CD8-positive, alpha-beta T cell (primary cell): ENCODE measurements at places on chromosomes 6 and 20.

- DNase-seq = no peak
Observed at GRCh38 chr20:58251979-58252591, 23.6 kb upstream of the ANKRD60 start.

DNA sequence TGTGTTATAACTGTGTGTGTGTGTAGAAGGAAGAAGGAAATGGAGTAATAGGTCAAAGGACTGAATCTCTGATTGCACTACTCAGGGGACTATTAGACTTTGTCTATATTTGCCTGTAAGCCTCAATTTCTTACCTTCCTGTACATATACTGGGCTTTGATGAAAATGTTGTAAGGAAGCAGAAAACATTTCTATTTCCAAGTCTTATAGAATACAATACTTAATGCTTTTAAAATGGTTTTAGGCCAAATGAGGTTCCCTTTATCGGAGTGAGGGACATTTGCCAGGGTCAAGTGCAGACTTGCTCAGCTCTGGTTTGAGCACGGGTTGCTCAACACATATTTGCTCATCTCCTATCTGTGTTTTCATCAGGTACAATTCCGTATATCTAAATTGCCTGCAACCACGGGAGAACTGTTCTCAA lies 28.3 kb downstream of the MEP1A start:
- DNase-seq = no peak

DNA sequence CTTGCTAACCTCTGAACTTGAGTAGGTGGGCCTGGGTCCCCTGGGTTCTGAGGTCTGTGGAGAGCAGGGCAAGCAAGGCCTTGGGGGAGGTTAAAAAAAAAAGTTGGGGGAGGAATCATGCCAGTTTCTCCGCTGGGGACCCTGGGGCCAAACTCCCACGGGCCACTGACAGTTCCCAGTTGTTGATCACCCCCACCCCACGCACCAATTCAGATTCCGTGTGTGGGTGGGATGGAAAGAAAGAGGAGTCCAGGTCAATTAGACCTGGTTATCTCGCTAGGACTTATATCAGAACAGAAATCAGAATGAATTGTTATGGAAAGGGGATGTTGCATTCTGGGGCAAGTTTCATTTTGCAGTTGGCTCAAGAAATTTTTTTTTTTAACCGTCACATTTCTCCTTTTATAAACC lies 46.7 kb upstream of the SUPT3H start:
- no peak for DNase-seq

DNA sequence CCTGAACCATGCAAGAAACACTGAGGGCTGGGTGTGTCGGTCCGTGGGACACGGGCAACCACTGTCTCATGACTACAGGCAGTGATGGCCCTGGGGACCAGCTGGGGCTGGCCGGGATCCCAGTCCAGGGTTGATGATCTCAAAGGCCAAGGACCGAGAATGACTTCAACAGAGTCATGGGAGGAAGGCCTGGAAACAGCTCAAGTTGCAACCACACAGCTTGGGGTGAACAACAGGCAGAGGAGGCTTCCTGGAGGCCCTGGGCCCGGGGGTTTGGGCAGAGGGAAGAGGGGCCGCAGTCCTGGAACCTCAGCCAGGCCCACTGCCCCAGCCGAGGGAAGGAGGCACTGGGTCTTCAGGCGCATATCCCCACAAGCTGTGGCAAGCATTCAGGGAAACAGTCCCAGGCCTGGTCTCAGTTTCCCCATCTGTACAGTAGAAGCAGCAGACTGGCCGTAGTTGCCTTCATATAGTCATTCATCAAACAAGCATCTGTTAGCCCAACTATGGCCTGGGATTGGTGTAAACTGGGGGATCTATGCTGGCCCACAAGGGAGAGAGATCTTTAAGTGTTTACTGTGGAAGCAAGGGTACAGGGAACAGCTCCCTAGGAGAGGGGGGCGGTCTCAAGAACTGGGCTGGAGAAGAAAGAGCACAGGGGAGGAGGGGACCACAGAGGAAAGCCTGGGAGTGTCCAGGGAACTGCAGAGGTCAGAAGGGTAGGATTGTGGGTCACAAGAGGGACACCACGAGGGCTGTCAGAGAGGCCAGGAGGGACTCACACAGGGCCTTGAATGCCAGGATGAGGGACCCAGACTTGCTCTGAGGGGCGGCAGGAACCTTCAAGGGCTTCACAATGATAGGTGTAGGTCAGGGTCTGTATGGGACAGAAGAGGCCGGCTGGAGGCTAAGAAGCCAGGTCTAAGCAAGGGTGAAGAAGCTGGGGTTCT lies 2.1 kb downstream of the MYL9 start:
- DNase-seq = no peak

GRCh38 chr6:139017227-139017626 lies 11.3 kb upstream of the ABRACL start:
- no peak for DNase-seq

DNA sequence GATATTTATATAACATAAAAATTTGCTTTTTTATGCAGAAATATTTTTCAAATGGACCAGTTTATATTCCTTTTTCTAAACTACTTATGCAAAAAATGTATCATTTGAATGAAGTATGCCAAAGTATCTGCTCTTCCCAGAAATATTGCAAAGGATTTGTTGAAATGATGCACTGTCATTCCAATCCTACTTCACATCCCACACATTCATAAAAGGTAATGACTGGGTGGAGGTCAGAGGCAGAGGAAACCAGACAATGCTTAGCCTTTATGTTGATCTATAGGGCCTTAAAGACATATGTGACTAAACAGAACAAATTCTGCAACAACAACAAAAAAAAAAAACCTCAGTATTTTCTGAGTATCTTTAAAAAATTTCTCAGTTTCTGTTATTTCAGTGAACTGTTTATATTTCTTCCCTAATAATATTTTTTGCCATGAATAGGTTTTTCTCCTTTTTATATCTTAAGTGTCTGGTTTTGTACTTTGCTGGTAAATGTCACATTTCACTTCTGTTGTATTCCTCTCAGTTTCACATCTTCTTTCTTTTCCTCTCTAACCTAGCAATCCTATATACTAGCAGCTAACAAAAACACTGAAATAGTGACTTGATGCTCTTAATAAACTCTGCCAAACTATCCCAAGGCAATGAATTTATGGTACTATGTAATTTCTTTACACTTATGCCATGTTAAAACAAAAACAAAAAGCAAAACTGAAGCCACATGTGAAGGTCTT lies 374.1 kb downstream of the BCKDHB start:
- DNase-seq = no peak

DNA sequence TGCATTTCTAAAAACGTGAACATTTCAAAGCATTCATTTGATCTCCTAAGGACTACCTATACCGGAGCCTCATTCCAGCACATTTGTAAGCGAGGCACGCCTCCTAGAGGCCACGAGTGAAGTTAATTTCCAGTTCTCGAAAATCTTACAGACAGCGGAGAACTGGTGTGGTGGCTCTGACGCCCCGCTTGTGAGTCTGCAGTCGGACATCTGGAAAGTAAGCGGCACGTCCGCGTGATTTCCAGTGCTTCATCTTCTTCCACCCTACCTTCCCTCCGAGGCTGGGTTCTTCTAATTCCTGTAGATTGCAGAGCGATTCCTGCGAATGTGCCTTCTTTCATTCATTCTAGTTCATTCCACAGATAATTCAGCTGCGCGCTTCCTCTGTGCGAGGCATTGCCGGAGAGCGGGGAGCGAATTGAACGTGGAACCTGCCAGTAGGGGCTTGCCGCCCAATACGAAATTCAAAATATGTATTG lies 810 bp upstream of the PRIM2 start:
- peak; percentile 91 for DNase-seq

DNA sequence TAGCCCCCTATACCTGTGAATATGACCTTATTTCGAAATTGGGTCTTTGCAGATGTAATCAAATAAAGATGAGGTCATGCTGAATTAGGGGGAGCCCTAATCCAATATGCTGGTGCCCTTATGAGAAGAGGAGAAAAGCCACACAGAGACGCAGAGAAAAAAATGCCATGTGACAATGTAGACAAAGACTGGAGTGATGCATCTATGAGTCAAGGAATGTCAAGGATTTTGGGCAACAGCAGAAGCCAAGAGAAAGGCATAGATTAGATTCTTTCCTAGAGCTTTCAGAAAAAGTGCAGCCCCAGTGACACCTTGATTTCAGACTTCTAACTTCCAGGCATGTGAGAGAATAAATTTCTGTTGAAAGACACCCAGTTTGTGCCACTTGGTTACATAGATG lies 47.4 kb upstream of the HS3ST5 start:
- DNase-seq = no peak
